ENCODE measurements at places on chromosomes 2 and 18.
A peak's percentile ranks its signal among the peaks of the same experiment; 100 is the strongest.

DNA sequence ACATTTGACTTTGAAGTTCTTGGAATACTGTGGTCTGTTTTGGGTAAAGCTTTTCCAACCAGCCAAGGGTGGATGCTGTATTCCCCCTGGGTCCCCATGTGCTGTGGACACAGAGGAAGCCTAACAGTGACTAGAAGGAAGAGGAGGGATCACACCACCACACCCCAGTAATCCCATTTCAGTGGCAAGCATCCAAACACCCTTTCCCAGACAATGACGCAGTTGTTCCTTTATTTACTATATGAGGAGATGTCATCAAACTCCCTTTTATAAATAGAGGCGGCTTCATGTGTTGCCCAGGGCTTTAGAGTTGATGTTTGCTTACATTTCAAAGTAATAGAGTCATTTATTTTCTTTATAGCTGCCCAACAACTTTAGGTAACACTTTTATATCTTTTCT is 959.4 kb upstream of the GYPC start:
- no peak for DNase-seq

- DNase-seq = no peak
Measured at GRCh38 chr18:48657447-48658120, 118.8 kb downstream of the CTIF start.

DNA sequence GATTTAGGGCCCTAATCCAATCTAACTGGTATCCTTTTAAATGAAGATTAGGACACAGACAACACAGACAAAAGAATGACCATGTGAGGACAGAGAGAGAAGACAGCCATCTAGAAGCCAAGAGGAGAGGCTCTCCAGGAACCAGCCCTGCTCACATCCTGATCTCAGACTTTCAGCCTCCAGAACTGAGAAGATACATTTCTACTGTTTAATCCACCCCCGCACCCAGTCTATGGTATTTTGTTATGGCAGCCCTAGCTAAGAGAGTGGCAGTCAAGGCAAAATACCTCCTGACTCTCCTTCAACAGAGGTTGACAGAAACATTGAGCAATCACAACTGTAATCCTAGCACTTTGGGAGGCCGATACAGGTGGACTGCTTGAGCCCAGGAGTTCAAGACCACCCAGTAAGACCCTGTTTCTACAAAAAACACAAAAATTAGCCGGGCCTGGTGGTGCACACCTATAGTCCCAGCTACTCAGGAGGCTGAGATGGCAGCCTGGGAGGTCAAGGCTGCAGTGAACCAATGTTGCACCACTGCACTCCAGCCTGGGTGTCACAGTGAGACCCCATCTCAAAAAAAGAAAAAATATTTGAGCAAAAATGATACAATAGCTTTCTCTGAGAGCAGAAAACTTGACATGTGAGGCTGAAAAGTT is 34.7 kb downstream of the WDR33 start:
- no peak for DNase-seq

- no peak for DNase-seq
Measured at GRCh38 chr2:134226601-134227000, 27.3 kb upstream of the MGAT5 start.

DNA sequence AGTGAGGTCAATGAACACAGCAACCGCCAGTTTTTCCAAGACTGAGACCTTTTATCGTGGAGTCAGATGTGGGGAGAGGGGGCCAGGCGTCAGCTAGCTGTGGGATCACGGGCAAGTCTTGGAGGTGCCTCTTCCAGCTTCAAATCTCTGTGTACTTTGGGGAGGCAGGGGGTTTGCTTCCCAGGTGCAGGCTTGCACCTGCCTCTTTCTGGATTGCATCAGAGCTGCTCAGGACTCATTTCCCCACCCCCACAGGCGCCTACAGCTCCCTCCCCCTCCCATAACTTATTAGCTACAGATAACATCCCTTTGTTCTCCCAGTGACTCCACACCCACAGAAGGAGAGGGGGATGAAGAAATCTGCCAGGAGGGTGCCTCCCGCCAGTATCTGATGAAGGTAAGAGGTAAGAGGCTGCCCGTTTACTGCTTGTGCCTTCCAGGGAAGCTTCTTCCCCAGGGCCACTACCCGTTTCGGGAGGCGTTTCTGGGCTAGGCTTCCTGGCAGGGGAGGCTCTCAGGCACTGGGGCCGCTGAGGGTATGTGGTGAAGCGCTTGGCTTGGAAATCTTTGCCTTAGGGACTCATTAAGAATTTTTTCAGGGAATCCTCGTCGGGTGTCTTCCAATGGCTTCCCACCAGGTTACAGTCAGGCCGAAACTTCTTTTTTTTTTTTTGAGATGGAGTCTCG is 18.8 kb upstream of the MRPL33 start:
- DNase-seq = no peak

DNA sequence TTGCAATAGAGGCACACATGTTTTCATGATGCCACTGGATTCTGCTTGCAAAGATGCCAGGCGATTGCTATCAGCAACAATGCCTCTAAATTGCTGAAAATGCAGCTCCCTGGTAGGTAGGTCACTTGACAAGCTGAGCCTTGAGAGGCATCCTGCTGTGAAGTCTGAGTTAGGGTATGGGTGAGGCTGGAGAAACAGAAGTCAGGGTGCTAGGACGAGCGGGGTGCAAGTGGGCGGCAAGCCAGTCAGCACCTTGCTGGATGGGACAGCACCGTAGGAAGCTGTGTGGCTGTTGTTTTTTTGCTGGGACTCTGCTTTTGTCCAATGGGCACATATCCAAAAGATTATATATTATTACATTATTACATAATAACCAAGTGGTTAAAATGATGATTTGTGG is 10.5 kb upstream of the CLIP4 start:
- no peak for DNase-seq

- no peak for DNase-seq
Measured at GRCh38 chr18:54776282-54776977, 51.8 kb upstream of the RAB27B start.

DNA sequence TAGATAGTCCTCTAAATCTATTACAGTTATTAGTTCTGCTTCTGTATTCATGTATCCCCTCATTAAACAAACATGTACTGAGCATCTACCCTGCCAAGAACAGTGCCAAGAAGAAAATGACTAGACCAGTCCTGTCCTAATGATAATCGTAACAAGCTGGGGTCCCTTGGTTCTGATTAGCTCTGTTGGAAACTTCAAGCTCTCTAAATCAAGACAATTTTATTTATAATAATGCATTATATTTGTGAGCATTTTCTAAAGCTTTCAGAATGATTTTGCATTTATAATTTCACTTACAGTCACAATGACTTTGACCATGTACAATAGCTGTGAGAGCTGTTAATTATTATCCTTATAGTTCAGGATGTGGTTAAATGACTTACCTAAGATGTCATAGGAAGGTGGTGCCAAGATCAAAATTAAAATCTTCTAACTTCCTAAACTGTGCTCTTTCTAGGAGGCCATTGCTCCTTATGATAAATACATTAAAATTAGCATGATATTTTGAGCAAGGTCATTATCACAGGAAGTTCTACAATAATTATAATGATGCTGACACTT is 336.5 kb upstream of the SLC39A10 start:
- DNase-seq = no peak

GRCh38 chr2:15633971-15634346 is 42.3 kb downstream of the DDX1 start:
- no peak for DNase-seq

DNA sequence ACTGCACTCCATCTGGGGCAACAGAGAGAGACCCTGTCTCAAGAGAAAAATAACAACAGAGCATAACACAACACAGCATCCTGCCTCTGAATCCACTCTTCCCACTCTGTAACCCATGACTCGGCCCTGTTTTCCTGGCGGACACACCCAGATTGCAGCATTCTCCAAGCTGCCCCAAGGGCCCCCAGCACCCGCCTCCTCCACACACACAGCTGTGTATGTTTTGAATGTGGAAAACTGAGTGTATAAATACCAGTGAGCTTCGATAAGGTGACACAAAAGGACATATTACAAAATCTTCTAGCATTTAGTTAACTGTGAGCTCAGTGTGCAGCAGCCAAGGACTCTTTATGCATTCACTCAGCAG is 13.0 kb downstream of the IMPA2 start:
- no peak for DNase-seq

GRCh38 chr2:9656270-9656766 is 25.5 kb upstream of the YWHAQ start:
- peak; percentile 39 for DNase-seq

- no peak for DNase-seq
Measured at GRCh38 chr2:124542932-124543640, 518.0 kb downstream of the CNTNAP5 start.

GRCh38 chr2:65278531-65278981 is 50.9 kb downstream of the ACTR2 start:
- no peak for DNase-seq

DNA sequence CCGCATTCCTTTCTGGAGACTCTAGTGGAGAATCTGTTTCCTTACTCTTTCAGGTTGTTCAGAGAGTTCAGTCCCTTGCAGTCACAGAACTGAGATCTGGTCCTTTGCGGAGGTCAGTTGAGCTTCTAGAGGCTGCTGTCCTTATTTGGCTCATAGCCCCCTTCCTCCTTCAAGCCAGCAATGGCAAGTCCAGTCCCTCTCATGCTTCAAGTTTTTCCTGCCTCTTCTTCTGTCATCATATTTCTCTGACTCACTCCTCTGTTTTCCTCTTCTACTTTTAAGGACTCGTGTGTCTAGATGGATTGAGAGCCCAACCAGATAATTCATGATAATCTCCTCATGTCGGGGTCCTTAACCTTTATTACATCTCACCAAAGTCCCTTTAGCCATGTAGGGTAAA is 173.5 kb upstream of the FOSL2 start:
- DNase-seq = no peak

GRCh38 chr2:47225061-47225783 is 70.1 kb upstream of the STPG4 start:
- DNase-seq = no peak

DNA sequence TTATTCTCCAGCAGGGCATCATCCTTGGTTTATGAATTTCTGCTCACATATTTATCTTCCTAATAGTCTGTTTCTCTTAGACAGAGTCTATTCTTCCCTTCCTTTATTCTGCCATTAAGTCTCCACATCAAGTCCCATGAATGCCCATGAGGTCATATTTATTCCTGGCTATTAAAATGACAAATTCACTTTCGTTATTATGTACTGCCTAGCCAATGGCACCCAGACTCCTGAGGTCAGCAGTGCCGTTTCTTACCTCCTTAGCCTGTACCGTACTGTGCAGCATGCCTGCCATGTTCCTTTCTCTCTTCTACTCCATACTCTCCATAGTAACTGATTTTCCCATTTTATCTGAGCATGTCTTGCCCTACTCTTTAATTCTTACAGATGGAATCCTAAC is 82.3 kb upstream of the SPTBN1 start:
- DNase-seq = no peak

DNA sequence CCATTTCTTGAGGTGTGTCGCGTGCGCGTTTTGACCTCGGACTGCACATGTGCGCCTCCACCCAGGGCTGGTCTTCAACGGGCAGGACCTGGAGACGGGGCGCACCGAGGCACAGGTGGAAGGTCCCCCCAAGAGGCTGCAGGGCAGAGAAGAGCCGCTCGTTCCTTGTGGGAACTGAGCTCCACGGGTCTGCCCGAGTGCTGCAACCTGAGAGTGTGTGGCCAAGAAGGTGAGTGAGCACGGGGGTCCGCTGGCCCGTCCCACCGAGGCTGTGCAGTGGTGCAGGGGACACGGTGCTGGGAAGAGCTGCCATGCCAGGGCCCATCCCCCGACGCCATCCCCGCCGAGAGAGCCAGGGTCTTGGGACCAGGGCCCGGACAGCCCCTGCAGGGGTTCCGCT is 268.3 kb downstream of the GALR1 start:
- no peak for DNase-seq

Data from activated naive CD8-positive, alpha-beta T cell treated with anti-CD3 and anti-CD28 coated beads, Interleukin-2, amount 50 U/mL, for 24 hours (primary cell).